ENCODE measurements at places on chromosomes 2 and 18. TPM values are rescaled to one million over a fixed set of nuclear protein-coding genes. Genes with fewer than 3 reads are reported as not detected.

Gene EML6
- 0.95 TPM for polyA plus RNA-seq

Gene CIB4
- polyA plus RNA-seq = not detected

Gene FAM117B
- polyA plus RNA-seq = 2.5 TPM

Gene ABCB11
- polyA plus RNA-seq = not detected

Gene TBR1
- polyA plus RNA-seq = not detected

Gene SCG2
- polyA plus RNA-seq = 1.5 TPM

Gene ACMSD
- not detected for polyA plus RNA-seq

Gene GTF3C2
- polyA plus RNA-seq = 17.0 TPM

Gene SCYGR7
- polyA plus RNA-seq = not detected

Gene CD207
- not detected for polyA plus RNA-seq

Gene CYP27A1
- 40.4 TPM for polyA plus RNA-seq

Gene MRPS9
- 21.0 TPM for polyA plus RNA-seq

Gene RGPD3
- polyA plus RNA-seq = 0.20 TPM

Gene SCN9A
- 0.51 TPM for polyA plus RNA-seq

Gene GPR45
- polyA plus RNA-seq = not detected

Gene INHBB
- polyA plus RNA-seq = 0.50 TPM

Gene NFATC1
- polyA plus RNA-seq = 2.0 TPM

Gene DNER
- 2.5 TPM for polyA plus RNA-seq

Gene UBE2E3
- polyA plus RNA-seq = 66.6 TPM

Gene ARHGAP28
- 0.05 TPM for polyA plus RNA-seq

Gene TUBB8B
- polyA plus RNA-seq = not detected

Gene LBX2
- polyA plus RNA-seq = 1.7 TPM

Gene SERTAD2
- 17.7 TPM for polyA plus RNA-seq

Gene ST6GAL2
- 9.3 TPM for polyA plus RNA-seq

Gene CNTNAP5
- not detected for polyA plus RNA-seq

Gene PSMA8
- polyA plus RNA-seq = not detected

Gene ALKAL2
- polyA plus RNA-seq = 5.1 TPM

Gene UGT1A6
- 0.33 TPM for polyA plus RNA-seq

Gene SPATA3
- not detected for polyA plus RNA-seq

Gene DIPK1C
- polyA plus RNA-seq = not detected

Gene RAX
- not detected for polyA plus RNA-seq

Gene TNFAIP6
- polyA plus RNA-seq = 2.9 TPM

Gene RASGRP3
- polyA plus RNA-seq = 3.0 TPM

Gene COLEC11
- 31.3 TPM for polyA plus RNA-seq

Gene BMP10
- polyA plus RNA-seq = not detected

Gene RNMT
- polyA plus RNA-seq = 8.7 TPM

Gene RTP5
- polyA plus RNA-seq = not detected

Gene ASTL
- not detected for polyA plus RNA-seq

Gene CRYBA2
- not detected for polyA plus RNA-seq

Gene LIPG
- 0.38 TPM for polyA plus RNA-seq

Gene EHBP1
- polyA plus RNA-seq = 13.5 TPM

Gene ATP6V1C2
- 0.13 TPM for polyA plus RNA-seq
